ENCODE measurements at places on chromosomes 16 and 17.
A peak's percentile ranks its signal among the peaks of the same experiment; 100 is the strongest.

- DNase-seq = no peak
These were observed 387.8 kb upstream of the SALL1 start for GRCh38 chr16:51538707-51539498.

GRCh38 chr17:60442271-60443173 is 20.2 kb downstream of the CHCT1 start:
- no peak for DNase-seq

GRCh38 chr17:83183145-83183948 is 103.9 kb downstream of the METRNL start:
- DNase-seq = no peak

GRCh38 chr16:1351582-1352362 is at the start of the genes GNPTG and TSR3:
Gene GNPTG, plus strand, starts transcription at chr16:1351931. Its CDS starts 35 bp downstream, at chr16:1351966.
Gene TSR3, minus strand, starts transcription at chr16:1351878. Its CDS starts 74 bp downstream, at chr16:1351804.
- DNase-seq = peak; percentile 63

GRCh38 chr17:51590071-51590656 is 329.8 kb downstream of the UTP18 start:
- no peak for DNase-seq

DNA sequence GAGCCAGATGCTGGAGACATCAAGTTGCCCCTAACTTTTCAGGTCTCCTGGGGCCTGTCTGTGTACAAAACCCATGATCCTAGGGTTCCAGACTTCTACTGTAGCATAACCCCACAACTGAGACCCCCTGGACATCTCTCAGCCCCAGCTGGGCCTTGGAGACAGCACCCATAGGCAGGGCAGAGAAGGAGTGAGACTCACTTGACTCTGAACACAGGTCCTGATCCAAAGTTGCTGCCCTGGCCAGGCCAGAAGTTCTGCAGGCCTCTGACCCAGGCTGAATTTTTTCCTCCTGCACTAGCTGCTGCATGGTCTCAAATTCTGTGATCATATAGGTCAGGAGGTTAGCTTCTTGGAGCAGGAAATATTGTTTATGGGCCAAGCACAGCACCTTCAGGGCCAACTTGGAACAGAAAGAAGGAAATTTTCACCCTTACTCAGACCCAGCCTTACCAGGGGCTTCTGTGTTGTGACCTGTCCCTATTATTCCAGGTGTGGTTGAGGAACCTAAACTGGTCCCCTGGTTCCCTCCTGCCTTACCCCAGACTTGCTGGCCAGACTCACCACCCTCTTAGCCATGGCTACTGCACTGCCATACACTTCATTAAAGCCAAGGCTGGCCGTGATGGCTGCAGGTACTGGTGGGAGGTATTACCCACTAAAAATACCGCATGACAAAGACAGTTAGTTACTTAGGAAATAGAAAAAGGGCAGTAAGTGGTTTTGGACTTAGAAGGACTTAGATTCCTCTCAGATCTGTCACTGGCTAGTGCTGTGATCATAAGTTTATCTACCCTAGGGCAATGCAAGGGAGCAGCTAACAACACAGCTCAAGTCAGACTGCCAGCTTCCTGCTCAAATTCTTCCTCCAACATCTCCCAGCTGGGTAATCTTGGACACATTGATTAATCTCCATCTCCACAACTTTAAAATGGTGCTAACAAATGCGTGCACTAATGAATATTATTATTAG is 2180.1 kb downstream of the TP53TG3F start:
- DNase-seq = no peak

DNA sequence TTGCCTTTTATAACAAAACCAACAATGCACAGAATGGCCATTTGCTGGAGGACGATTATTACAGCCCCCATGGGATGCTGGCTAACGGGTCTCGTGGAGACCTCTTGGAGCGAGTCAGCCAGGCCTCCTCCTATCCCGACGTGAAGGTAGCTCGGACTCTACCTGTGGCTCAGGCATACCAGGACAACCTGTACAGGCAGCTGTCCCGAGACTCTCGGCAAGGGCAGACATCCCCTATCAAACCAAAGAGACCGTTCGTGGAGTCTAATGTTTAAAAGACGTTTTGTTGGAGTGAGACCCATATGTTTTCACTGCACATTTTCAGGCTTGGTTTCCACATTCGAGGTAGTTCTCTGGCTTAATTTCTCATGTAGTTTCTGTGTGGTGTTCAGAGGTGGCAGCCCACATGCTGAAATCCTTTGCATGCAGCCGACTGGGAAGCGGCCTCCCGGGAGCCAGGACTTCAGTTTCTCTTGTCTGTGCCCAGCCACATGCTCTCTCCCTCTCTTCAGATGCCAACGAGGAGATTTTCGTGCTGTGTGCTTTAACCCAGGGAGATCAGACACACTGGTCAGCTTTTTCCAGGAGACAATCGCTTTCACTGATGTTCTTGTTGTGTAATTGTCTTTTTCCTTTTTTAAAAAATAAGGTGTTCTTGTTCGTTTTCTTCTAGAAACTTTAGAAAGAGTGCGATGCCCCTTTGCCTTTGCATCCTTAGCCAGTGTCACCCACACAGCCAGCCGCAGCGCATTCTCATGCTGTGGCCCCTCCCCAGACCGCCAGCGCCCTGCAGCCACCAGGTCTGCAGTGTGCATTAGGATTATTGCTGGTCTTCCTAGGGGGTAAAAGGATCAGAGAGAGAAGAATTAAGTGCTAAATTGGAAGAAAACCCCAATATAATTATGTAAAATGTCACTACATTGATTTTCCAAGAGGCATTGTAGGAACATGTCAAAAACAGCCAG is 24.1 kb downstream of the CYB561 start:
- no peak for DNase-seq

DNA sequence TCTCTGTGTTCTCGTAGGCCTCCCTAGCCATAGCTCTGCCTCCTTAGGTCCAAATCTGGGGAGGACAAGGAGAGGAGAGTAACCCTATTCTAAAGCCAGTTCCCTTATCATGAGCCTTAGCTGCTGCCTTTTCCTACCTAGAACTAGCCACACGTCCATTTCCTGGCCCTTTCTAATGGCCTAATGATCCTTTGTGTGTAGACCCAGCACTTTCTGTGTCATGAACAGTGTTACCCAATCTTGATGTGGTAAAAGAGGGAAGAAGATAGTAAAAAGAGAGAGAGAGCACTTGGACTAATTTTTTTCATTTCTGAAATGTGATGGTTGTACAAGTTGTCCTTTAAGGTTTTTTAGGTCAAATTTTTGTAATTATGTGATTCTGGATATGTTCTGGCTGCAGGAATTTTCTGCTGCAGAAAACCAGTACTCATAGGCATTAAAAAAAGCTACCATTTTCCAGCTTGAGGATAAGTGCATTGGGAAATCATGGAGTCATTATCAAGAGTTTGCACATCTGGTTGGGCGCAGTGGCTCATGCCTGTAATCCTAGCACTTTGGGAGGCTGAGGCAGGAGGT is 18.2 kb downstream of the CASC3 start:
- DNase-seq = no peak

DNA sequence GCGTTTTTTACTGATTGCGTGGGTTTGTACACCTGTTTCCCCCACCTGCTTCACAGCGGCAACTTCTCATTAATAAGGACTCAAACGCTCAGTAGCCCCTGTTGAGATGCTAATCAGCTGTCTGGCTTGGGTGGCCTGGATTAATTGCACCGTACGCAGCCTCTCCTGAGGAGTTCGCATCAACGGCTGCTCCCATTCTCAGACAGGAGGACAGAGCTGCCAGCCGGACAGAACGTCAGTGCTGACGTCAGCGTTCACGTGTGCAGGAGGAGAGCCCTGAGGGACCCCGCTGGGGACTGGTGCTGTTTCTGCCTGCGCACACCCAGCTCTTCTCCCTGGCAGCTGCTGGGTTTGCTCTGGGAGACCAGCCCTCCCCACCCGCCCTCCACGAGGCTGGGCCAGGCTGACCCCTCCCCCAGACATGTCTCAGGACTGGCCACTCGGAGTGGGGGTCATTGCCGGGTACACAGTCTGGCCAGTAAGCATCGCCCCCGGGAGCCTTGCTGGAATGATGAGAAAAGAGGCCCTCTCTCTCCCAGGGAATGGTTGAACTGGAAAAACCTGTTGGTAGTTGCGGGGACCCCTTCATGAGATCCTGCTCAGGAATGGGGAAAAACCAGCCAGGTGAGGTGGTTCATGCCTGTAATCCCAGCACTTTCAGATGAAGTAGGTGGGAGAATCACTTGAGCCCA is 5.7 kb upstream of the BANP start:
- DNase-seq = no peak

DNA sequence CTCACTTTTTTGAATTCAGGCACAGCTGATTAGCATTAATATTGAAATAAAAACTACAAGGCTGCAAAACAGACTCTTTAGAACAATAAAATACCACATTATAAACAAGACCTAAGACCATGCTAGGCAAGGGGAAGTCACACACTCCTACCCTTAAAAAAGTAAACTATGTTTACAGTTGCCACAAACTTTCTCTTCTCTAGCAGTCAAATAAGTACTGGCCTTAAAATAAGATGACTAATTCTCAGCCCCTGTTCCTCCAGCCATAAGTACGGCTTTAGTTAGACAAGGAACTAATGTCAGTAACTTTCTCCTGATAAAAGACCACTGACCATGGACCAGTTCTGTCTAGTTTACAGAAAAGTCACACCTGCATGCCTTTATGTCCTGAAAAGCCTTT is 19.5 kb upstream of the CPHXL start:
- no peak for DNase-seq

- no peak for DNase-seq
These were observed 11.8 kb downstream of the TEX14 start for GRCh38 chr17:58680038-58680369.

GRCh38 chr16:68463904-68464303 is 15.6 kb upstream of the SMPD3 start:
- DNase-seq = no peak
